ENCODE measurements at places on chromosomes 5 and 9.

GRCh38 chr9:83430681-83431080 lies 107.5 kb downstream of the FRMD3 start:
- no peak for DNase-seq

- DNase-seq: no peak
Observed at GRCh38 chr9:107242073-107243030, 40.7 kb upstream of the RAD23B start.

GRCh38 chr5:101159006-101159405 lies 255.9 kb upstream of the ST8SIA4 start:
- DNase-seq: no peak

DNA sequence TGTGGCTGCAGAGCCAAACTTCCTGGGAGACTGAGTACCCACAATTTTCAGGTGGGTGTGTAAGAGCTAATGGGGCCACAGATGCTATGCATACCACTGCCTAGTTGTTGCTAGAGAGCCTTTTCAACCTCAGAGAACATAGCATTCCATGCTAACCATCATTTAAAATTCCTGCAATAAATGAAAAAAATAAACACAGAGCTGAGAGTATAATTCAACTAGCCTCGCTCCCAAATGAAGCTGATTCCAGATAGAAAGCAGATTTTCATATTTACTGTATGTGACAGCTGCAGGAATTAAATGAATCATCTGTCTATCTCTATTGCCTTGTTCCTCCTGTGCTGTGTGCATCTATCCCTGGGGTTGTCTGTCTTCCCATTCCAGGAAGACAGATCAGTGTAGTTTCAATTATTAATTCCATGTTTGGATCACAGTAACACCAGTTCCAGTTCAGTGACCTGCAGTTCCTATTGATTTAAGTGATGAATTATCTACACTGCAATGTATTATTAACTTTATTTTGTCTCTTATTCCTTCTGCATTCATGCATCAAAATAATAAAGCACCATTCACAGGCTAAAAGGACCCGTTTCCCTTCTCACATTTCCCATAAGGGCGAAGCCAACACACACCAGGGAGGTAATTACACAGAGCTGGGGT lies 324.5 kb downstream of the SLIT3 start:
- DNase-seq: no peak

DNA sequence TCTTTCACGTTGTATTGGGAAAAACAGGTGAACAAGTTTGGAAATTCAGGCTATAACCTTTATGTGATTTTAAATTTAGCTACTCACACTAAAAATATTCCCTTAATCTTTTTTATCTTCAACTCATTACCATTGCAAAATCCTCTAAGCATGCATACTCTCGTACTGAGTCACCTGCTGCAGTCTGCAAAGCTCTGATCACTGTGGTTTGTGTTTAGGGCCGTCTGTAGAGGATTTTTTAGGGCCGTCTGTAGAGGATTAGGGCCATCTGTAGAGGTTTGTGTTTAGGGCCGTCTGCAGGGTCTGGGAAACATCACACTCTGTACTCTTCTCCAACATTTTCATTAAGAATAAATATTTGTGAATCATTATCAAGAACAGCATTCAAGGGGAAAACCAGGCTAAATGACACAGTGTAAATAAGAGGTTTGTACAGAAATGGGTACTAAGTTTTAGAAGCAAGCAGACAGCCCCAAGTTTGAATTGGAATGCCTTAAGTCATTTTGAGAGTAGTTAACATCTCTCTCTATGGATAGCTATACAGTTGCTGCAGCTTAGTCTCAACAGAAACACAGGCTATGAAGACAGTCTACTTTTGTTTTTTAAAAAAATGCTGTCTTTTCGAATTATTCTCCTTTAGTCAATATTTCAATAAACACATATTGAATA lies 155.0 kb upstream of the TSLP start:
- DNase-seq: no peak

DNA sequence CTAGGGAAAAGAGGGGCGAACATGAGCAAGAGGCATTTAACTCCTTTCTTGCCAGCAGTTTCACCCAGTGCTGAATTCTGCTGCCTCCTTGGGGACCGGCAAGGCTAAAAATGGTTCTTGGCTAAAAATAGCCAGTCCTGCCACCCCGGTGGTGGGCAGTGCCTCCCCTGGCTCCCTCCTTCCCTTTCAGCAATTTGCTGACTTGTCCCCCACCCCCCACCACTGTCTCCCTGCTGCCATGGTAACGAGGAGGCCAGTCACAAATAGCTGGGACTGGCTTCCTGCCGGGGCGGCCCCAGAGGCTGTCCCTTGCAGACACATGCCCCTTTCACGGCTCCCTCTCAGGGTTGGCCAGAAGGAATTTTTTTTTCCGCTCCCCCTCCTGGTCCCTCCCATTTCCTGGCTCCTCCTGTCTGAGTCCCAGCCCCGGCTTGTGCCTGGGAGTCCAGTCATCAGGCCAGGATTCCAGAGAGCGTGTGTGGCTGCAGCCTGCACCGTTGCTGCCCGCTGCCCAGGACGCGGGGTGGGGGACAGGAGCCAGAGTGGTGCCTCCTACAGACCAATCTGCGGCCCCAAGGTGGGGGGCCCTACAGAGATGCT lies 130.3 kb downstream of the RGS3 start:
- DNase-seq: no peak

- DNase-seq: no peak
Observed at GRCh38 chr5:6510132-6510531, 61.5 kb downstream of the UBE2QL1 start.

- DNase-seq: no peak
Observed at GRCh38 chr5:136251502-136252169, 58.7 kb upstream of the SMIM32 start.

- DNase-seq: no peak
Observed at GRCh38 chr5:73066466-73066865, 53.9 kb upstream of the TMEM171 start.

GRCh38 chr9:111572950-111573604 lies 26.4 kb downstream of the PTGR1 start:
- no peak for DNase-seq
